Stimulated activated CD4-positive, alpha-beta T cell treated with anti-CD3 and anti-CD28 coated beads, Interleukin-4, amount 100 ng/mL, for 48 hours (primary cell): ENCODE measurements at places on chromosomes 2 and 18.
A peak's percentile ranks its signal among the peaks of the same experiment; 100 is the strongest.

DNA sequence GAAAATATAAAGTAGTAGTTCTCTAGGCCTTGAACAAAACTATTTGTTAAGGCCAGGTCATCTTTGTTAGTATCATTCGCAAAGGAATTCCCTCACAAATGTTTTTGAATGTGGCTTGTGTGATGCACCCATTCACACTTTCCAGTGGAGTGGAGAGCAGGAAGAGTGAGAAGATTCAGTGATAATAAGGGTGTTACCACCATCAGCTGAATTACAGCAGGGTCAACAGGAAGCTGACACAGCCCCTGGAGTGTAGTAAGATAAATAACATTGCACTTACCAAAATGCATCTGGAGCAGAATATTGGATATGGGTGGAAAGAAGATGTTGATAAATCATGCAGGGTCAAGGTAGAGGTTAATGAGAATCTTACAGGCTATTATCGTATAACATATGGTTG is 231.0 kb downstream of the DSC3 start:
- DNase-seq = no peak

GRCh38 chr2:201628545-201628944 is 14.8 kb downstream of the TMEM237 start:
- DNase-seq = no peak

- DNase-seq = no peak
Observed at GRCh38 chr2:240822280-240822847, 2.3 kb upstream of the KIF1A start.

DNA sequence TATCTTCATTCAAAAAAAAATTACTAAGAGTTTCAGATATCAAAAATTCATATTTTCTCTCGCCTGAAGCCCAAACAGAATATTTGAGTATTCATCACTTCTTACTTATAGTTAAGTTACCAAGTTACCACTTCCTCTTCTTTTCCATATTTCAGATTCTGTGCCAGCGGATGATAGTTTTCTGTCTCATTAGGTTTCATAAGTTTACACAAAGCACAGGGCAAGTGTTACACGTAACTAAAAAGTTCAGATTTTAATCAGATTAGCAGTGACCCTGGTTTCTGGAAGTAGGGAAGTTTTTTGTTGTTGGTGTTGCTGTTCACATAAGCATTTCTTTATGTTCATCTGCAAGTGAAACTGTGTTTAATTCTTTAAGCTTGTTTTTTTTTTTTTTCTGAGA is 10.2 kb downstream of the AFTPH start:
- no peak for DNase-seq

GRCh38 chr18:57150828-57151227 is 3.9 kb downstream of the BOD1L2 start:
- no peak for DNase-seq

- peak; percentile 16 for DNase-seq
Observed at GRCh38 chr2:221572821-221573429, 821 bp upstream of the EPHA4 start.

GRCh38 chr18:57715671-57716070 is 87.4 kb downstream of the ATP8B1 start:
- no peak for DNase-seq

DNA sequence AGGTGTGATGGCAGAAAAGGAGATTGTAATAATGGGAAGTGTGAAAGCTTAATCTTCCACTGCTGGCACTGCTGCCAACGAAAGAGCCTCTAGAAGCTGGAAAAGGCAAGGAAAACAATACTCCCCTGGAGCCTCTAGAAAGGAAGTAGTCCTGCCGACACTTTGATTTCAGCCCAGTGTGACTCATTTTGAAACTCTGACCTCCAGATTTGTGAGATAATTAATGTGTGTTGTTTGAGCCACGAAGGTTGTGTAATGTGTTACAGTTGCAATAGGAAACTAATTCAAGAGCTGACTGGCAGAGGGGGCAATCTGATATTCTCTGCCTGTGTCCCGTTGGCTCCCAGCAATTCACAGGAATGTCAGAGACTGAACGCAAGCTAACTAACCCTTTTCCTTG is 219.2 kb upstream of the UBE2E3 start:
- no peak for DNase-seq

DNA sequence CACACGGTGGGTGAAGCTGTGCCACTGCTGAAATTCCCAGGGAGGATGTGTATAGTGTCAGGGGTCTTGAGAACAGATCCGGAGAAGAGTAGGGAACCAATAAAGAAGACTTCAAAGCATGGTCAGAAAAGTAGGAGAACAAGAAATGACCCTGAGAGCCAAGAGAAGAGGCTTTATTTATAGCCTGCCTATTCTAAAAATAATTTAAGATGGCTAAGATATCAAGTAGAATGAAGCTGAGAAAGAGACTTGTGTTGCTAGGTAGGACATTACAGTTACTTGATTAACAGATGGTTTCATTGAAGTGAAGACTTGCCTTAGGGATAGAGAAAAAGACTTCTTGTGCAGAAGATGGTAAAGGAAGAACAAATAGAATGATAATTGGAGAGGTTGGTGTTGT is 43.7 kb downstream of the GALNT1 start:
- DNase-seq = no peak

- DNase-seq = no peak
Observed at GRCh38 chr18:8367217-8367988, 241.8 kb upstream of the RAB12 start.

- DNase-seq = no peak
Observed at GRCh38 chr2:220129391-220129790, 502.0 kb downstream of the SLC4A3 start.

DNA sequence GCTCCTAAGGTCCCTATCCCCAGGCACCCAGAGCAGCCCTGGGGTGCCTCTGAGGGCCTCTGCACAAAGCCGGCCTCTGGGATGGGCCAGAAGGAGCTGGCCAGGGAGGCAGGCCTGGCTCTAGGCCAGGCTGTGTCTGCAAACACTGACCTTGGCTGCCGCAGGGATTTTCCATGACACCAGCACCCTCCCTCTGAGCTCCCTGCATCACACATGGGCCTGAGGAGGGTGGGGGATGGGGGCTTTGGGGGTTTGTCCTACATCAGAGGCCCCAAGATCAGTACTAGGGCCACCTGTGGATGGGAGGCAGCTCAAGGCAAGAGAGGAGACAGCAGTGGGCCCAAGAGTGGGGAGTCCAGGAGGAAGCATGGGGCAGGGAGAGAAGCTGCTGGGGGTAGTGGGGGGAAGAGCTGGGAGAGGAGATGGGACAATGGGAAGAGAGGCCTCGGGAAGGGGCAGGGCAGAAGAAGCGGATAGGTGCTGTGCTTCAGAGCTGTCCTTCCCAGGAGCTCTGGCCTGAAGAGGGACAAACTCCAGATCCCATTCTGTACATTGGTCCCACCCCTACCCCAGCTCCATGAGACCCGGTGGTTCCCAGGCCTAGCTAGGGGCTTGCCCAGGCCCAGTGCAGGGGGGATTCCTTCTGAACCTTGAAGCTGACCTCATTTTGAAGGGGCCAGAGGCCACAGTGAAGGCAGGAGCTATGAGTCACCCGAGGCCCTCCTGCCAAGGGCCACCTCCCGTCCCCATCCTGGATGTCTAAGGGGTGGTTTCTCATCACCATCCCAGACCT is 28.0 kb downstream of the KCNK3 start:
- no peak for DNase-seq

- DNase-seq = no peak
Observed at GRCh38 chr2:110678457-110679336, 834 bp upstream of the BUB1 start.

GRCh38 chr2:120626566-120626965 is 109.1 kb upstream of the GLI2 start:
- DNase-seq = no peak

DNA sequence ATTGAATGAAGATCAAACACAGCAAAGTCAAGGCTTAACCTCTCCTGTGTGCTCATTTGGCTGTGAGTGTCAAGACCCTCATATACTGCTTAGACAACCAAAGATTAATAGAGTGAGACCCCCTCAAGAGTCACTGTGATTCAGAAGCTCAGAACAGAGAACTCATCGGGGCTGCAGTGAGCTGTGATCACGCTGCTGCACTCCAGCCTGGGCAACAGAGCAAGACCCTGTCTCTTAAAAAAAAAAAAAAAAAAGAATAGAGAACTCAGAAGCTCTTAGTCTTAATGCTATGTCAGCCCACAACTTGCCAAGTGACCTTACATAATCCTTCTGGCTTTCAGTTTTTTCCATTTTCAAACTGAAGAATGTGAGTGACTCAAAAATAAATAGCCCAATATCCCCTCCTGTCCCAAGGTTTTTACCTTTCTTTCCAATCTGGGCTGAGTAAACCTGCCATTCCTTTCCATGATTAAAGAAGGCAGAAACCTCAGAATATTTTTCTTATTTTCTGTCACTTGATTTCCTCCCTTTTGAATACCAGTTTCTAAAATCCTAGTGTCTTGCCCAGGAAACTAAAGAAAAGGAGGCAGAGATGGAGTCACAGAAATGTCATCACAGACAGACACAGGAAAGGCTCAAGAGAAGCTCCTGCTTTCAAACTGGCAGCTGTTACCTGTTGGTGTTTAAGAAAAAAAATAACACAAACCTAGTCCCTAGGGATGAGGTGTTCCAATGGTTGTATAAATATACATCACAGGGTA is 102.4 kb downstream of the CACNB4 start:
- DNase-seq = no peak

GRCh38 chr2:215437614-215438013 is 1.7 kb upstream of the FN1 start:
- no peak for DNase-seq

- no peak for DNase-seq
Observed at GRCh38 chr18:75211002-75211621, 515 bp downstream of the TSHZ1 start.

- no peak for DNase-seq
Observed at GRCh38 chr2:150931451-150931850, 330.2 kb downstream of the RBM43 start.

DNA sequence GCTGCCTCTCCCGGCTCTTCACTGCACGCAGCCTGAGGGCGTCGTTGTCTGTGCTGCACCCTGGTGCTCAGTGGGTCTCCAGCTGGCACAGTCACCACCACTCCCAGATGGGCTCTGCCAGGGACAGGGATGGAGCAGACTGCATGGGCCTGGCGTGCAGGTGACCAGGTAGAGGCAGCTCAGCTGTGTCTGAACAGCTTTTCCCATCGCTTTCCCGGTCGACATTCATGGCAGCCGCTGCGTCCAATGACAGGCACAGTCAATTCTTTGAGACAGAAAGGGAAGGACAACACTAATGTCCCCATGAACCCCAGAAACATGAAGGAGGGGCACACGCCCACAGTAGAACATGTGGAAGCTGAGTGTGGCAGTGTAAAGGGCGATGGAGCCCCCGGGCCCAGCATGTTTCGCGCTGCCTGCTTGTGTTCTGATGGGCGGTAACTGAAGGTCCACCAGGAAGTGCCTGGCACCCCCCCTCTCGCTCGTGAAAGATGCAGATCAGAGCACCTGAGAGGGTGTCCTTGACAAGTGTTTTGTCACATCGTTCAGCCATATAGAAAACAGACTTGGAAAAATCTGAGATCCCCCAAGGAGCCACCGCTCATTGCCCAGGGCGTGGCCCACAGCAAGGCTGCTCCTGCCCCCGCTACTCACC is 122.4 kb downstream of the NFATC1 start:
- DNase-seq = no peak

- no peak for DNase-seq
Observed at GRCh38 chr2:84906108-84906899, 848 bp downstream of the TMSB10 start.

DNA sequence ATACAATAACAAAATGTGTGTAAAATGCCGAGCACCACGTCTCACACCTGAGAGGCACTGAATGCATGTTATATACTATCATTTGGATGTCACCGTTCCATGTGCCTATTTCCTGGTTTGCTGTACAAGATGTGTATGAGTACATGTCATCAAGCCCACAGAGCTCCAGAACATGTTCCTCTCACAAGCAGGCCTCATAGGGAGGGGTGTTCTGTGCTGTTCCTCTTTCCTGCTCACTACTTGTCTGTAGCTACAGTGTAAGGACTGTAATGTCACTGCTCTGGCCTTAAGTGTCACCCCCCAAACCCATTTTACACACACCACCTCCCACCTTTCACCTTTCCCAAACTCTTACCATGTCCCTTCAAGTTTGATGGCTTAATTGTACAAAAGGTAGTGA is 1.8 kb downstream of the AFF3 start:
- DNase-seq = no peak

GRCh38 chr2:24490181-24490689 is 819 bp upstream of the NCOA1 start:
- DNase-seq = no peak

GRCh38 chr2:171592036-171592555 is 69.8 kb downstream of the CYBRD1 start:
- DNase-seq = no peak

DNA sequence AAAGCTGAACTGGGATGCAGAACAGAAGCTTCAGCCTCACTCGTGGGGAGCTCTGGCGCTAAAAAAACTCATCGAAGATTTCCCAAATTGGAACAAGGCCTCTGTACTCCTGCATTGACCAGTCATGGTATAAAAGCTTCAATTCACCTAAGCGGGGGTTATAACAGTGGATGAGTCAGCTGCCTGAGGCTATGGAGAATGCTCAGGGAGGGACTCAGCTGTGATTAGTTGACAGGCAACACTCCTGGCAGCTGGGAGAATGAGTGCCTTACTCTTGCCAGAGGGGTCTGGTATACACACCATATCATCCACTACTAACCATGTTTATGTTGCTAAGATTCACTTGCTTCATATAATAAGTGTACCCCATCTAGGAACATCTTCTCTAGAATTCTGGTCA is 350.6 kb upstream of the VRK2 start:
- DNase-seq = no peak

GRCh38 chr2:205965707-205966106 is 120.3 kb downstream of the INO80D start:
- no peak for DNase-seq

GRCh38 chr2:72993147-72993932 is 76.0 kb downstream of the EMX1 start:
- peak; percentile 11 for DNase-seq

DNA sequence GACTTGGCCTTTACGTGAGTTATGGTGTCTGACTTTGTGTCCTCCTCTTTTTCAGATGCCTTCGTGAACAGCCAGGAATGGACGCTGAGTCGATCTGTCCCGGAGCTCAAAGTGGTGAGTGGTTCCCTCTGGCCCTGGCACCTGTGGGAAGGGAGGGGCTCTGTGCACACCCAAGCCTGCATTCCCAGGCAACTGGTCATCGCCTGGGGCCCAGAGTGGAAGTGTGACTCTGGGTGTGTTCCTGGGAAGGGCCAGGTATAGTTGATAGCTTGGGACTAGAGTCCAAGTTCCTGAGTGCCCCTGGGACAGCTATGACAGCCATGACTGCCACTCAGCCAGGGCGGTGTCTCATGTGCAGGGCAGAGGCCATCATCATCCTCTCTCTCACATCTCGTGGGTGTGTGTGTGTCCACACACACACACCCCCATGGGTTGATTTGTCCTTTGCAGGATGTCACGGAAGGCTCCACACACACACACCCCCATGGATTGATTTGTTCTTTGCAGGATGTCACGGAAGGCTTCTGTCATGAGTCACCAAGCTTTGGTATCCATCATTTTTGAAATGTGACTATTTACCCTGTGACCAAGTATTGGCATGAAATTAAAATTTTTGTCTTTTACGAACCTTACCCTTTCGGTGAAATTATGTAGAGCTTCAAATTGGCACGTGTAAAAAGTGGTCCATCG is 215.4 kb downstream of the AGAP1 start:
- no peak for DNase-seq

GRCh38 chr2:233010569-233011267 is 2.3 kb downstream of the NGEF start:
- DNase-seq = no peak
